ENCODE measurements at places on chromosomes 7 and 10.

- DNase-seq = no peak
Observed at GRCh38 chr10:131851346-131851745, 49.5 kb upstream of the PPP2R2D start.

- DNase-seq = no peak
Observed at GRCh38 chr10:22573820-22574569, 140.4 kb downstream of the PIP4K2A start.

- DNase-seq = no peak
Observed at GRCh38 chr10:113735913-113736312, 15.6 kb upstream of the PLEKHS1 start.

- peak; percentile 9 for DNase-seq
Observed at GRCh38 chr10:29119374-29119773, 169.5 kb upstream of the LYZL1 start.

DNA sequence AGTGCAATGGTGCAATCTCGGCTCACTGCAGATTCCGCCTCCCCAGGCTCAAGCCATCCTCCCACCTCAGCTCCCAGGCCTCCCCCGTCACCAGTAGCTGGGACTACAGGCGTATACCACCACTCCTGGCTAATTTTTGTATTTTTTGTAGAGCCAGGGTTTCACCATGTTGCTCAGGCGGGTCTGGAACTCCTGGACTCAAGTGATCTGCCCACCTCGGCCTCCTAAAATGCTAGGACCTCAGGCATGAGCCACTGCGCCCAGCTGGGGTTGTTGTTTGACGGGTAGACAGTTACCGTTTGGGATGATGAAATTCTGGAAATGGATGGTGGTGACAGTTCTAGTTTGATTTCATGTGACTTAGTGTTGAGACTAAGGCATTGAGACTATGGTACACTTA, 15.3 kb downstream of the CALML3 start:
- DNase-seq = no peak

DNA sequence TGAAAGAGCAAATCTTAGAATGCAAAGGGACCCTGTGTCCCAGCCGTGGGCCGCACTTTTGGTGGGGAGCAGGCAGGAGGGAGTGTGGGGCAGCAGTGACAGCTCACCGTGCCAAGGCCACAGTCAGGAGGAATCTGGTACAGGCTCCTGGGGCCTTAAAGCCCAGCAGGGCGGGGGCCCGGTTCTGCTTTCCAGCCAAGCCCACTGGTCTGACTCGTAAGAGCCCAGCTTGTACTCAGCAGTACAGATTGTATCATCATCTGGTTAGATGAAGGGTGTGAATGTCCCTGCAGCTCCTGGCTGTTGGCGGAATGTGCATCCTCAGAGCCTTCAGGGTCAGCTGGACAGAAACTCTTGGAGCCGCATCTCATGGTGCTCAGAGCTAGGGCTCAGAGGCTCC, 30.5 kb upstream of the TRIM8 start:
- no peak for DNase-seq

DNA sequence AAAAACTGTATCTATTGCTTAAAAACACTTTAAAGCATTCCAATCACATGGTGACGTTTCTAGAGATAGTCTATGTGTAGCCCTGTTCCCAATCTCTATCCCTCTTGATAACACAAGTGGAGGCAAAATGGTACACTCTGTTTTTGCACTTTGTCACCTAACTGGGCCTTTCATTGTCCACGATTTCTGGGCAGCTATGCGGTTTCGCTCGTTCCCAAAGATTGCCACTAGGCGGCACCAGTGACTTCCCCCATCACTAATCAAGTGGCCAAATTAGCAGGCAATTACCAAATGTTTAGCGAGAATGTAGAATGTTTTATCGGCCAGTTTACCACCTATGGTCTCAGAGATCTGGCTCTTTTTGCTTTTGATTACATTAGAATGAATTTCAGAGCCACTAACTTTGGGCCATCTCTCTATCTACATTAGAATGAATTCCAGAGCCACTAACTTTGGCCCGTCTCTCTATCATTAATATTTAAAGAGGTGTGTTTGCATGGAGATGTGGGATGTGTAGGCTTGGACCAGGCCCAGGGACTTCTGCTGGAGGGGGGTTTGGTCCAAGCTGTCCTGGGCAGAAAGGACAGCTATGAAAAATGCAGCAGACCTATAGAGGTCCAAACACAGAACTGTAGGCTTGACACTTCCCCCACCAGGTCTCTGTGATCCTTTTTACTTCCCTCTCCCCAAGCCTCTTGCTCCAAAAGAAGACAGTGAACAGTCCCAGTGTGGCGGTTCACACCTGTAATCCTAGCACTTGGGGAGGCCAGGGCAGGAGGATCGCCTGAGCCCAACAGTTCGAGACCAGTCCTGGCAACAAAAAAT, 90.1 kb downstream of the EPC1 start:
- peak; percentile 41 for DNase-seq

DNA sequence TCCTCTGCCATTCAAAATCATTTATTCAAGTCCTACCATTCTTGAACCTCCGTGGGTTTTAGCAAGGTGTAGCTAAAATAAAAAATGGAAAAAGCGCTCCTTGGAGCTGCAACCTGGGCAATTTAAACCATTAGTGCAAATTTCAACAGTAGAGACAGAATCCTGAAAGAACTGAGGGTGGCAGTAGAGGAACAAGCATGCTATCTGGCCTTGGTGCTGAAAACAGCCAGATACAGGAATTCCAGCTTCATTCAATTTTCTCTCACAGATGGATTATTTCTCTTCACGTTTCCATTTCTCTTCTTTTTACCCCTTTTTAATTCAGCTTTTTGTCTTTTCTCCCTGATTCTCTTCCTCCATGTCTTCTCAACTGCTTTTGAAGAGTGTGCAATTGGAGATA, 77.7 kb downstream of the OTUD1 start:
- no peak for DNase-seq

DNA sequence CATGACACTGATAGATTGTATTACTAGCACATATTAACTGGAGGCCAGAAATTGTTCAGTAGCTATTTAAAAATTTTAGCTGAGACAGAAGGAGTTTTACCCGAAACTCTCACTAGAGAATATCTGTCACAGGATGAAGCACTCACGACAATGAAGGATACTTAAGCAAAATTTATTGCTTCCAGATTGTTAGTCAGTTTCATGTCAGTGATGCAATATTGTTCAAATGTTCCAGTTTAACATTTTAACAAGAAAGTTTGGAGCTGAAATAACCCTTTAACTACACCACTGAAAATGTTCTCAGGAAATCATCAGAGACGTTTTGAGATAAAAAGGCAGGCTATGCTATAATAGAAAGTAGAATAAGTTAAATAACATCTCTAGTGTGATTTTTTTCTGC, 15.0 kb upstream of the CADPS2 start:
- no peak for DNase-seq

- DNase-seq = no peak
Observed at GRCh38 chr10:120600871-120601649, 144.0 kb downstream of the PLPP4 start.

DNA sequence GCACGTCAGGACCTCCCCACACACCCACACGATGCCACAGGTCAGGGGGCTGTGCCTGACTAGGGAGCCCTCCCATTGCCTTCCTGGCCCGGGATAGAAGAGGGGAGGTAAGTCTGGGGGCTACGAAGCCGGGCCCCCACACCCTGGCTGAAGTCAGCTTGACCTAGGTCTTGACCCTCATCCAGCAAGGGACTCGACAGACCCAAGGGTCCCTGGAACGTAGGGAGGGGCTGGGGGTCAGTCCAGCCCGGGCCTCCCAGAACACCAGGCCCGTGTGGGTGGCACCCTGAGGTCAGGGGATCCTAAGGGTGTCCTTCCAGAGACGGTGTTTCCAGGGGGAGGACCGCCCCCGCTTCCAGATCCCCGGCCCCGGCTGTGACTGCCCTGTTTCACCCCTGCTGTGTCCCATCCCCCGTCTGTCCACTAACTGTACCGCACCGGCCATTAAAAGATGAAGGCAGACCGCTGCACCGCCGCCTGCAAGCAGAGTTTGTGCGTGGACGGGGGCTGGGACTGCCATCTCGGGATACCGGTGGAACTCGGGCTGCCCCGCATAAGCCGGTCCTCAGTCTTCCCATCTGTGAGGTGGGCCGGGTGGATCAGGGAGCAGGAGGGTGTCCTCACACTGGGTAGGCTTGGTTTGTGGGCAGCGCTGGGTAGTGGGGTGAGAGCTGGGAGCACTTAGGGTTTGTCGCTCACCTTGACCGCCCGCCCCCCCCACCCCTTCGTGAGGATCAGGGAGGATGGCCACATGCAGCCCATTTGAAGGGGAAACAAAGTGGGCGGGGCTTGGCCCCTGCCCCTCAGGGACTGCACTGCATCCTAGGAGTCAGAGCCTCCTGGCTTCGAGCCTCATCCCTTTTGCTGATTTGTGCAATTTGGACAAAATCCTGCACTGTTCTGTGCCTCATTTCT, 21.1 kb downstream of the SLC29A4 start:
- DNase-seq = no peak

DNA sequence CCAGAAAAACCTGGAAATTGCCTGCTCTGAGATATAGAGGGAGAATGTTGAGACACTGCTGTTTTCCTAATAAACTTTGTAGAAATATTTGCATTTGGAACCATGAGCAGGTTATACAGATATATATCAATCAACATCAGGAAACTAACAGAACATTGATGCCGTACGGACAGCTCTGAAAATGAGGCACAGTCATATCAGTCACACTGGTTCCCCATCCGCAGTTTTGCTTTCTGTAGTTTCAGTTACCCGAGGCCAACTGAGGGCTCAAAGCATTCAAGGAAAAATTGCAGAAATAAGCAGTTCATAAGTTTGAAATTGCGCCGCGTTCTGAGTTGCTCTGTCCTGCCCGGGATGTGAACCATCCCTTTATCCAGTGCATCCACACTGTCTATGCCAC, 137.9 kb downstream of the KLF6 start:
- DNase-seq = no peak

DNA sequence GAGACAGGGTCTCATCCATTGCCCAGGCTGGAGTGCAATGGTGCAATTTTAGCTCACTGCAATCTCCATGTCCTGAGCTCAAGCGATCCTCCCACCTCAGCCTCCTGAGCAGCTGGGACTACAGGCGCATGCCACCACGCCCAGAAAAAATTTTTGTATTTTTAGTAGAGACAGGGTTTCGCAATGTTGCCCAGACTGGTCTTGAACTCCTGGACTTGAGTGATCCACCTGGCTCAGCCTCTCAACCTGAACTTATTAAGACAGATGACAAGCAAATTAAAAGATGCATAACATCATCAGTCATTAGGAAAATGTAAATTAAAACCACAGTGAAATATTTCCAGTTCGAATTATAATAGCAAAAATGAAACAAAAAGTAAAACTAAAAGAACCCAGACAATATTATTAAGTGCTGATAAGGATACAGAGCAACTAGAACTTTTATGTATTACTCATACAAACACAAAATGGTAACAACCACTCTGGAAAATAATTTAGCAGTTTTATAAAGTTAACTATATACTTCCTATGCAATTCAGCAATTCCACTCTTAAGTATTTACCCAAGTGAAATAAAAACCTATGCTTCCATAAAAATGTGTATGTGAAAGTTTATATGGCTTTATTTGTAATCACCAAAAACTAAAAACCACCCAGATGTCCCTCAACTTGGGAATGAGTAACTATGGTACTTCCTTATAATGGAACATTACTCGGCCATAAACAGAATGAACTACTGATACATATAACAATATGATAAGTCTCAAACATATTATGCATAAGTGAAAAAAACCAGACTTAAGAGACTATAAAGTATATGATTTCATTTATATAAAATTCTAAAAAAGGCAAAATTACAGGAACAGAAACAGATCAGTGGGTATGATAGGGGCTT, 15.3 kb downstream of the ZFAND4 start:
- DNase-seq = no peak

GRCh38 chr7:100826514-100827329, 601 bp downstream of the EPHB4 start:
- no peak for DNase-seq

- DNase-seq = no peak
Observed at GRCh38 chr7:95718577-95719410, 53.6 kb upstream of the DYNC1I1 start.

- no peak for DNase-seq
Observed at GRCh38 chr7:43511769-43512515, 71.0 kb upstream of the STK17A start.

GRCh38 chr7:113444261-113444660, 325.9 kb upstream of the SMIM30 start:
- DNase-seq = no peak

GRCh38 chr10:22752272-22752889, 38.0 kb upstream of the PIP4K2A start:
- DNase-seq = no peak

DNA sequence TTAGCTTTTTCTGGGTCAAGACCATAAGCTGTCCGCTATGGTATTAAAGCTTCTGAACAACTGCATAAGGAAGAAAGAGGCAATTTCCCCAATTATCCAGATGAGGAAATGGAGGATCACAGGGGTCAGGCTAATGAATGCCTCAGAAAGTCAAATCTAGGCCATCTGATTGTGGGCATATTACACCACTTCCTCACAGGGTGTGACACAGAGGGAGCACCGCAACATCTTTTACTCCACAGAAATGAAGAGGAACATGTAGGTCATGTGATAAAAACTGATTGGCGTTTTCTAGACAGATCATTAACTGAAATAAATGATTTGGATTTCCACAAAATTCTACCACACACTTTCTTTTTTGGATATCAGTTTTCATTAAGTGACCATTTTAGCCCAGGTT, 384.4 kb downstream of the PARD3 start:
- no peak for DNase-seq

DNA sequence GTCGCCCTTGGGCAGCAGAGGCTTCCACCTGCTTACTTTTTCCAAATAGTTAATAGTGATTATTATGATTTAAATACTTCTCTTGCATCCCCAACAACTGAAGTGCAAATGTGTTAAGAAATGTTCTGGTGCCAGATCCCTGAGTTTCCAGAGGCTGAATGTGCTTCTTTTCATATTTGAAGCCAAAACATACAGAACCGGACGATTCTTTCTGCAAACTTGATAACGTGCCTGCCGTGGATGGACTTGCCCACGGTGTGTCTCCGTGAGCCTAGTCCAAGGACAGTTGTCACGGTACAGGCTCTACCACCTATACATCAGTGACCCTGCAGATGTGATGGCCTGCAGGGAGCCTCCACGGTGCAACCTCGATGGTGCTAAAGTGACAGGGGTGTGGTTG, 198.6 kb upstream of the LYZL2 start:
- DNase-seq = no peak

DNA sequence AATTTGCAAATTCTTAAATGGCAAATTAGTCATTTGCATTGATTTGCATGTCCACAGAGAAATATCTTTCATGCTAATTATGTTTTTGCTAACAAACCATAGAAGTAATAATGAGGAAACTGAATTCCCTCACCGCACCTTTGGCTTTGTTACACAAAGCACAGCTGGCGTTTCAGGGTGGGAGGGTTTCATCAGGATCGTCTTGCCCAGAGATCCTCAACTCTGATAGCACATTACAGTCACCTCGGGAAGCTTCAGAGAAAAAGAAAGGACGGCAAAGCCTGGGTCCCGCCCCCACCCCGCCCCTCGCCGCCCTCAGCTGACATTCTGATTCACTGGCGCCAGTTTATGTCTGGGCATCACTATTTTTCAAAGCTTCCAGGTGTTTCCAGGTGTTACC, 119.4 kb downstream of the PTPRN2 start:
- no peak for DNase-seq

GRCh38 chr10:93028883-93029282, 31.7 kb upstream of the CYP26C1 start:
- no peak for DNase-seq

- no peak for DNase-seq
Observed at GRCh38 chr10:4650582-4650981, 175.4 kb upstream of the AKR1E2 start.

- DNase-seq = no peak
Observed at GRCh38 chr10:8043569-8044306, 10.8 kb upstream of the GATA3 start.
